Spleen (tissue), 13 donors: ENCODE measurements at places on chromosomes 4 and X. TPM values are rescaled to one million over a fixed set of nuclear protein-coding genes. Genes with fewer than 3 reads are reported as not detected.

F11 gene
- total RNA-seq: not detected

SLC9B1 gene
- 3.4 TPM for total RNA-seq

DEFB131A gene
- not detected for total RNA-seq

- DNase-seq: no peak
- peaks cover 17% of the 10 kb centered on the region for H3K27me3 ChIP-seq
- H3K4me3 ChIP-seq: no peak overlapping the region
- H3K27ac ChIP-seq: no peak overlapping the region
Measured at GRCh38 chr4:184895012-184895695, 69.4 kb upstream of the ACSL1 start.

GRCh38 chr4:21790438-21791029, 158.0 kb downstream of the KCNIP4 start:
- no peak for DNase-seq
- H3K27me3 ChIP-seq: no peaks in the 10 kb centered on the region
- H3K4me3 ChIP-seq: no peak overlapping the region
- no peaks in the 10 kb centered on the region for H3K4me1 ChIP-seq
- H3K27ac ChIP-seq: no peak overlapping the region

GRCh38 chr4:40514497-40514951, 115.1 kb downstream of the RBM47 start:
- no peak for DNase-seq
- peak overlapping the region; percentile 68 for H3K27ac ChIP-seq
- peaks cover 11% of the 10 kb centered on the region for H3K4me1 ChIP-seq
- H3K4me3 ChIP-seq: no peak overlapping the region

DNA sequence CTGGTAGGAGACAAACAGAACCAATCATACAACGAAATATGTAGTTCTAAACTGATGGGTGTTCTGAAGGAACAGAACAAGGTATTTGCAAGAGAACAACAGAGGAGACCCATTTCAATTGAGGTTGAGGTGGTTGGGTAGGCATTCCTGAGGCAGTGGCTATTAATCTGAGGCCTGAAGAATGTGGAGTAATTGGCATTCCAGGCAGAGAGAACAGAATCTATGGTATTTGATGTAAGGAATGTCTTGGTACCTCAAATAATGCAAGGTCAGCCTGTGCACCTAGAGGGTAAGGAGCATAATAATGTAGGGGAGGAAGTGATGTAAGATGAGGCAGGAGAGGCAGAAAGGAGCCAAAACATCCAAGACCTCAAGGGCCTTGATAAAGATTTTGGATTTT, 109.5 kb upstream of the TEX13C start:
- DNase-seq: no peak
- H3K36me3 ChIP-seq: no peaks in the 10 kb centered on the region
- no peak overlapping the region for H3K27ac ChIP-seq
- H3K27me3 ChIP-seq: peaks cover 13% of the 10 kb centered on the region
- H3K4me3 ChIP-seq: no peak overlapping the region
- H3K4me1 ChIP-seq: no peaks in the 10 kb centered on the region

DNA sequence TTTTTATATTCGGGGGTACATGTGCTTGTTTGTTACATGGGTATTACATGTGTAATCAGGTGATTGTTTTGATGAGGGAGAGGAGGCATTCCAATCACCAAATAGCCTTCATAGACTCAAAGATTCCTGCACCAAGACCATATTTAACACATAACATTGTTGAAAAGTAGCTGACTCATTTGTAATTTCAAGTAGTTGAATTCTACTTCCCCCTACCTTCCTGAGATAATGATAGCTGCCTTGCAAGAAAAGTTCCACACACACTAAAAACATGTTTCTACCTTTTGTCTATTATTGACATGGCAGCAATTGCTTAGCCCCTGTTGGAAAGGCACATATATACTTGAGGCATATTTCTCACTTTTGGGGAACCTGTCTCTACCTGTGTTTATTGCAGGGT, 16.1 kb downstream of the PGAM4 start:
- DNase-seq: no peak
- H3K4me3 ChIP-seq: no peak overlapping the region
- peak overlapping the region; percentile 23 for H3K27ac ChIP-seq
- H3K4me1 ChIP-seq: no peaks in the 10 kb centered on the region
- H3K36me3 ChIP-seq: no peaks in the 10 kb centered on the region
